ENCODE measurements at places on chromosomes 6 and 20.
A peak's percentile ranks its signal among the peaks of the same experiment; 100 is the strongest.

- no peak for DNase-seq
These were observed 105.5 kb downstream of the HUS1B start for GRCh38 chr6:551405-551804.

DNA sequence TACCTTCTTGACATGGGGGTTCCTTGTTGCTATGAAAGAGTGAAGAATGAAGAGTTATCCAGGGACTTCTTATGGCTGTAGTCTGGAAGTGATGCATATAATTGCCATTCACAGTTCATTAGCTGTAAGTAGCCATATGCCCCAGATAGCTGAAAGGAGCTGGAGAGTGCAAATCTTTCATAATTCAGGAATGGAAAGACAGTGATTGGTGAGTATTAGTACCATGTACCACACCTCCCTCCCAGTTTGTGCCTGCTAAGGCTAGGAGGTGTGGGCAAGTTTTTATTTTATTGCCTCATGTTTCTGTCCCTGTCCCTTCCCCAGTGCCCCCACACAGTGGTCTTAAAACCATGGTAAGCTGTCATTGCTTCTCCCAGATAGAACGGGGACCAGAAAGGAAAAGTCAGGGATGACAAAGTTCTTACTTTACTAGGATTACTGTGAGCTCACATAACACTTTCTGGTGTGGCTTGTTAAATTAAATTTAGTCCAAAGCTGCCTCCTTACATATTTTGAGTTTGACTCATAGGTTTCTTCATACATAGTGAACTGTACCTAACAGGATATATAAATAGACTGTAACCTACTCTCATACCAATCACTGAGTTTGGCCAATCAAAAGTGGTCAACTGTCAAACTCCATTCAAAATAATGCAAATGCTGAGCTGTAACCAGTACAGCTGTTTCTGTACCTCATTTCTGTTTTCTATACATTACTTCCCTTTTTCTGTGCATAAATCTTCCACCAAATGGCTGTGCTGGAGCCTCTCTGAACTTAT lies 119.4 kb downstream of the RFPL4B start:
- no peak for DNase-seq

- DNase-seq = no peak
These were observed 23.5 kb upstream of the EDN3 start for GRCh38 chr20:59276938-59277337.

- DNase-seq = no peak
These were observed 347.8 kb upstream of the FLRT3 start for GRCh38 chr20:14685183-14685582.

GRCh38 chr6:144969154-144969553 lies 684.0 kb downstream of the UTRN start:
- no peak for DNase-seq

- peak; percentile 84 for DNase-seq
These were observed 485.4 kb upstream of the MANEA start for GRCh38 chr6:95091823-95092436.

GRCh38 chr6:94389218-94389617 lies 969.9 kb upstream of the EPHA7 start:
- DNase-seq = no peak

DNA sequence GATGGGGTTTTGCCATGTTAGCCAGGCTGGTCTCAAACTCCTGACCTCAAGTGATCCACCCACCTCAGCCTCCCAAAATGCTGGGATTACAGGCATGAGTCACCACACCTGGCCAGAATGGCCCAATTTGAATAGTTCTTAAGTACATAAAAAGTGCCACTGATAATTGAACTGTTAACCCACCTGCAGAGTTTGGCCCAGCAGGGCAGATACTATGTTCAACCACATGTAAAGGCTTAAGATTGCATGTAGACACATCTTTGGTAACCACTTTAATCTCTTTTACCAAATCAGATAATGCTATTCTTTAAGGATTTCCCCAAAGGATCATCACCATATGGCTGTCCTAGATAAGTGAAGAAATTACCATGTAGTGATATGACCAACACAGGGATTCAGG lies 21.3 kb upstream of the SGK1 start:
- DNase-seq = no peak

DNA sequence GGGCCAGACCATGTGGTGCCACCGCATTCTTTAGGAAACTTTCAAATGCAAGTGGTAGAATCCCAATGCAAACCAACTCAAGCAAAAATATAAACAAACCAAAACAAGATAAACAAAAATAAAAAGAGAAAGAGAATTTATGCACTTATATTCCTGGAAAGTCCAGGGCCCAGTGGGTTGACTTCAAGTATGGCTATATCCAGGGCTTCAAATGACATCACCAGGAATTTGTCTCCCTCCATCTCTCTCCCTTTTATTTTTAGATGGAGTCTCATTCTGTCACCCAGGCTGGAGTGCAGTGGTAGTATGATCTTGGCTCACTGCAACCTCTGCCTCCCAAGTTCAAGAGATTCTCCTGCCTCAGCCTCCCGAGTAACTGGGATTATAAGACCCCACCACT lies 56.1 kb upstream of the PNRC1 start:
- DNase-seq = no peak

DNA sequence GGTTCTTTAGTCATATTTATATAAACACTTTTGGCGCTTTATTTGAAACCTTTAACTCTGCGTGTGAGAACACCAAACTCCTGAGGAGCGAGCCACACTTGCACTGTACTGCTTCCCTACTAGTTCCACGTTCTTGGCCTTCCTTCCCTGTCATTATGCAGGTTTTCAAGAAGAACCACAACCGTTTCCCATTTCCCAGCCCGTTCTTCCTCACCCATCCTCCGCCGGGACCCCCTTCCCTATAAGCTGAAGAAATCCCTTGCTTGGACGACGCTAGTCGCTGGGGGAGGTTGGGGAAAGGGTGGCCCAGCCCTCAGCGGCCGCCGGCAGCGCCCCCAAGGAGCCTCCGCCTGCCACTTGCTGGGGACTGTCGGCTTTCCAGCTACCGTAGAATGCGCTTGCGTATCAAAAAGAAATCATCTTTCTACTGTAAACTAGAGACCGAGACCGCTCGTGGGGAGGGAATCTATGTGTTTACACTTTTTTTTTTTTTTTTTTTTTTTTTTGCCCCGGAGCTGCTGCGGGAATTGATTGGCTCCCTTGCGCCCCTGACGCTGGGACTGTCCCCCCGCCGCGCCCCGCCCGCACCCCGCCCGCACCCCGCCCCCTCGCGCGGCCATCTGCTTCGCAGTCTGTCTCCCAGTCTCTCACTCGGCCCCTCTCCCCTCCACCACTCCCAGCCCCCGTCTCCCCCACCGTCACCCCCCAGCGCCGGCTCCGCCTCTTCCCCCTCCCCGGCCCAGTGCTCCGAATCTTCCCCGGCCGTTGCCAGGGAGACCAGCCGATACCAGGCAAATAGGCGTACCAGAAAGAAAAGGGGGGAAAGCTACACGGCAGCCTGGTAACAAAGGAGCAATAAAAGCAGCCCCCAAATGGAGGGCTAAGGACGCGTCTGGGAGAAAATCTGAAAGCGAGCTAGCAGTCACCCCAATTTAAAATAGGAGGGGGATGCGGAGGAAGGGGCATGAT lies 2.3 kb upstream of the MARCKS start:
- DNase-seq = peak; percentile 84

DNA sequence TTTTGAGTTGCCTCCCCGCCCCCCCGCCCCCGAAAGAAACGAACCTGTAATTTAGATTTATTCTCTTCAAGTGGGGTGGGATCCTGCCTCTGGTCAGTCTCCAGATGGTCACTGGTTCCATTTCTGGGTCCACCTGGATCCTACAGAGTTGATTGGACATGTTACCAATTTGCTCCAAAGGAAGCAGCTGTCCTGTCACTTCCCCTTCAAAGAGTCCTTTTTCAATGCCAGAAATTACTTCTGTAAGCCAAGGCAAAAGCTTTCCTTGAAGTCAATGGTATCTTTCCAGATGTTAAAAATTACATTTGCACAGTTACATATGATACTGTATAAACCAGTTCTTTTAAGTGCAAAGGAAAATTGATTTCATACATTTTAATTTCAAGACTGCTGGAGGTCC lies 12.0 kb upstream of the ANKRD60 start:
- no peak for DNase-seq

DNA sequence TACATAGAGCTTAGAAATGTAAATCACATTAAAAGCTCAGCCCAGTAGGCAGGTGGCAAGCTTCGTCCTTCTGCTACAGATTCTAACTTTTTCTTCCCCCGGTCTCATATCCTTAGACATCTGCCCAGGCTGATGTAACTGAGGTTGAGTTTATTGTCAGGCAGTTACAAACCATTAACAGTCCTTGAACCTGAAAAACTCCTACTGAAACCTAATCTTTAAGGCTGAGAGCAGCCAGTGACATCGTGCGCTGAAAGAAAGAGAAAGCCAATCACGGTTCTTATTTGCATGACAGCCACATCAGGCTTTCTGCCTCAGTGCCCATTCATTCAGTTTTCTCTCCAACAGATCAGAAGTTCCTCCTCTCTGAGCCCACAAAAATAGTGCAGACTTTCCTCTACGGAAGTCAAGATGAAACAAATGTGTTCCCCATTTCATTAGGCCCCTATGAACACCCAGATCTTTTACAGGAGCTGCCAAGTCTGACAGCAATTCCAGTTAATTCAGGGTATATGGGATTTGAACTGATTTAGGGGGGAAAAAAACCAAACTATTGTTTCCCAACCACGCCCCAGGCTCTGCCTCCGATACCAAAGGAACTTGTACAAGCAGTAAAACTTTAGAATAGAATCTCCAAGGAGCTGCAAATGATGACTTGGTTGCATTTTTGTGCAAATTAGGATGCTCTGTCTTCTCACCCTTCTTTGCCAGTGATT lies at the start of gene NHSL1:
Gene NHSL1 (minus strand): TSS at position 192 of the 716 bp plus-strand sequence. CDS start 204 bp downstream, outside the sequence.
- DNase-seq = no peak

DNA sequence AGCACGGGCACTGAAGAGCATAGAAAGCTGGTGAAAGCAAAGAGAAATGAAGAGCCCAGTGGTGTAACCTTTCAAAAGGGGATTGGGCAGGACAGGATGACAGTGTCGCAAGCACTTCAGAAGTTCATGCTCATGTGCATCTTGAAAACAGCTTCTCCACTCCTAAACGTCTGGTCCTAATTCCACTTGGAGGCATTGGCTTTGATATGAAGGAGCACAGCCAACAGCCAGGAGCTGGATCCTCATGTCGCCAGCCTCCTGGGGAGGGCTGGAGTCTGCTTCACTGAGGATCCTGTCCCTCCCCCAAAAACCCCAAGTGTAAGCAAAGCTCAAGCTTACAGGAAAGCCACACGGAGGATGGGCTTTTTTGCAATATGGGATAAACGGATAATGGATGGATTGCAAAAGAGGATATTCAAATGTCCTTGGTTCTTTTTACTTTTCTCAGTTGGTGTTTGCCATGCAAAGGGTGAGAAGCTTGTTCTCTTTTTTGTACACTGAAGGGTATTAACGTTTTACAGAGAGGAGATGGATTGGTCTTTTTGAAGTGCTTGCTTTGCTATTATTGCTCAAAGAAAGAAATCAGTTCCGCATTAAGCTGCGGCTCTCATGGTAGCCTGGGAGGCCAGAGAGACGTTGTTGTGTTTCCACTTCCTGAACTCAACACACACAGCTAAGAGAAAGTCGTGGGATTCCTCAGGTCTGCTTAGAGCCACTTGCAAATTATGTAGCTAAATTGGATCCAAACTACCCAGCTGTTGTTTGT lies 92.2 kb downstream of the SIM1 start:
- no peak for DNase-seq

DNA sequence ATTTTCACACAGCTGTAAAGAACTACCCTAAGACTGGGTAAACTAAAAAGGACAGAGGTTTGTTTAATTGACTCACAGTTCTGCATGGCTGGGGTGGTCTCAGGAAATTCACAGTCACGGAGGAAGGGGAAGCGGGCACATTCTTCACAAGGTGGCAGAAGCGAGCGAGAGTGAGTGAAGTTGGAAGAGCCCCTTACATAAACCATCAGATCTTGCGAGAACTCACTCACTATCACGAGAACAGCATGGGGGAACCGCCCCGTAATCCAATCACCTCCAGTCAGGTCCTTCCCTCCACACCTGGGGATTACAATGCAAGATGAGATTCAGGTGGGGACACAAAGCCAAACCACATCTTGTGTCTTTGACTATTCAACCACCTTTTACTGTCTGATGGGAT lies 700.5 kb downstream of the TENT5A start:
- no peak for DNase-seq

DNA sequence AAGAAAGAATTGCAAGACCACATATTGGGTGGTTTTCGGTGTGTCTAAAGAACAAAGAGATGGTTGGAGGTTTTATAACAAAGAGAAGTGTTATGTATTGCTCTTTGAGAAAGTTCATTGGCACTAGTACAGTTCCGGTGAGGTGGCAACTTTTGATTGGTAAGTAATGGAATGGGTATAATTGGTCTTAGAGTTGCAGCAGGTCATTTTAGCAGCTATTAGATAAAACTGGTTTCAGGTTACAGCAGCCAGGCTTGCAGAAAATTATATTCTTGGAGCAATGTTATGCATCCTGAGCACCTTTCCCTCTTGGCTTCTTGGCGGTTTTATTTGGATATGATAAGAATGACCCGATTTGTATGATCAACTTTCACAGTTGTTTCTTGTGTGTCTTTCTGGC lies 12.3 kb upstream of the SSTR4 start:
- DNase-seq = no peak

- no peak for DNase-seq
These were observed 33.9 kb downstream of the KCNK17 start for GRCh38 chr6:39280247-39280731.

DNA sequence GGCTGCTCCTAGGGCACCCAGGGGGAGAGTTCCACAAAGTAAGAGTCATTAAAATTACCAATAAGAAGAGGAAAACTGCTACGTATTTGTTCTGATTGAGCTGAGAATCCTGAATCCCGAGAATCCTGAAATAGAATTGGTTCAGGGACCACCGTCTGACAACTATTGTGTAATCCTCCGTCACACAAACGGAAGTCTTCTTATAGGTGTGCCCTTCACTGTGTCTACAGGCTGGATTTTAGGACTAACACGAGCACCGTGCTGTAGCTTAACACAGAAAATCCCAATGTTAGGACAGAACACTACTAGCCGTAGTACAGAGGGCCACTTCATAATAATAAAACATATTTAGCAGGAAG lies 50.6 kb upstream of the RNF182 start:
- no peak for DNase-seq

- no peak for DNase-seq
These were observed 641 bp downstream of the TCF15 start for GRCh38 chr20:609371-609964.

- no peak for DNase-seq
These were observed 664.2 kb upstream of the PTCHD4 start for GRCh38 chr6:48775157-48775556.

GRCh38 chr6:102812242-102812641 lies 1418.7 kb downstream of the GRIK2 start:
- DNase-seq = no peak

DNA sequence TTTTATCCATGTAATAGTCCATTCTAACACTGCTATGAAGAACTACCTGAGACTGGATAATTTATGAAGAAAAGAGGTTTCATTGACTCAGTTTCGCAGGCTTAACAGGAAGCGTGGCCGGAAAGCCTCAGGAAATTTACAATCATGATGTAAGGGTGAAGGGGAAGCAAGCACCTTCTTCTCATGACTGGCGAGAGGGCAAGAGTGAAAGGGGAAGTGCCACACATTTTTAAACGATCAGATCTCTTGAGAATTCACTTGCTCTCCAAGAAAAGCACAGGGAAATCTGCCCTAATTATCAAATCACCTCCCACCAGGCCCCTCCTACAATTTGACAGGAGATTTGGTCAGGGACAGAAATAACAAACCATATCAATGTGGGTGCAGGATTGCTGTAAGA lies 859.7 kb downstream of the EPHA7 start:
- DNase-seq = no peak

GRCh38 chr6:11284996-11285395 lies 52.5 kb upstream of the NEDD9 start:
- no peak for DNase-seq

All from COR-L47 (cell line).